Endothelial cell (in vitro differentiated cells): ENCODE measurements at places on chromosomes 5 and 9.

DNA sequence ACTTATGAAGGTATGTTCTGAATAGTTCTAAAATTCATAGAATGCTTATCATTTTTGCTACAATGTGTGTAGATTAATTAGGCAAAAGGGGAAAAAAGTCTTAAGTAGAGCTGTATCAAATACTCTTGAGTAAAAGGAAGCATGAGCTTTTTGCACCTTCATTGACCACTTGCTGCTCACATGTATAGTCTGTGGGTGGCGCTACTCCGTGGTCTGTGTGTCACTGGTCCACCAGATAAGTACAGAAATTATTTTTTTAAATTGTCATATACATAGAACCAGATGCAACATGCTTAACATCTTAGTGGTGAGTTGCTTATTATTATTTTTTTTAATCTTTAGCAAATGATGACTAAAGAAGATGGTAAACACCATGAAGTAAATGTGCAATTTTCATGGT lies 130.2 kb downstream of the MAN2A1 start:
- no peak for DNase-seq

DNA sequence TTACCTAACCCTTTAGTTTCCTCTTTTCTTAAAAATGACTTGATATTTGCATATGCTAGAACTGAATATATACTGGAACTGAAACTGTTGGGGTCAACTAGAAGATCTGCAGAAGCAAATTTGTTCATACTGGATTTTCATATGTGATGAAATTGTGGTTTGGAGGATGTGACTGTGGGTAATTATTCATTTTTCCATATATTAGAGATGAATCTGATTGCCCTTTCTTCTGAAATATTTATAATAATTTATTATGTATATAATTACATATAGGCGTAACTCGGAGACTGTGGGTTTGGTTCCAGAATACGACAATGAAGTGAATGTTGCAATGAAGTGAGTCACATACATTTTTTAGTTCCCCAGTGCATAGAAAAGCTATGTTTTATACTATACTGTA lies 149.1 kb downstream of the ATP10B start:
- DNase-seq, result no peak

DNA sequence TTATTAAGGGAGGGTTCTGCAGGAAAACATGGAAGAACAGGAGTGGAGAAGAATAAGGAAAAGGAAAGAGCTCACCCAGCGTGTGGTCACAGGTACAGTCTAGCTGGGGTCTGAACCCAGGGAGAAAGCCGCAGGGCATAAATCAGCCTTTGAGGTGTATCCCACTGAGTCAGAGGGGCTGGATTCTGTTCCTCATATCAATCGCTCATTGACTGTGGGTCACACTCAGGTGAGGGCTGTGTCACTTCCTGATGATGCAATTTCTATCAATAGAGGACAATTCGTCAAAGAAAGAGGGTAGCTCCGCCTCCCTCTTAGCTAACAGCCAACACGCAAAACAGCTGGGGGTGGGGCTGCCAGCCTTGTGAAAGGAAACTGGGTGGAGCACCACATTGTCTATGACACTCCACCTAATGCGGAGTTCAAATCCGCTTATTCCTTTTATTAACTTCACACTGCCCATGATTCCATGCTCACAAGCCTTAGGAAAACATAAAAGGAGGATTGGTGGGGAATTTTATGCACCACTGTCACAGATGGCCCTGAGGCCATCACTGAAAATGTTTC lies 176.2 kb downstream of the ICE1 start:
- no peak for DNase-seq

GRCh38 chr5:103258957-103259704 lies 568 bp downstream of the MACIR start:
- peak; percentile 63 for DNase-seq

- DNase-seq, result no peak
Observed at GRCh38 chr9:134325096-134325812, 1.0 kb upstream of the RXRA start.

DNA sequence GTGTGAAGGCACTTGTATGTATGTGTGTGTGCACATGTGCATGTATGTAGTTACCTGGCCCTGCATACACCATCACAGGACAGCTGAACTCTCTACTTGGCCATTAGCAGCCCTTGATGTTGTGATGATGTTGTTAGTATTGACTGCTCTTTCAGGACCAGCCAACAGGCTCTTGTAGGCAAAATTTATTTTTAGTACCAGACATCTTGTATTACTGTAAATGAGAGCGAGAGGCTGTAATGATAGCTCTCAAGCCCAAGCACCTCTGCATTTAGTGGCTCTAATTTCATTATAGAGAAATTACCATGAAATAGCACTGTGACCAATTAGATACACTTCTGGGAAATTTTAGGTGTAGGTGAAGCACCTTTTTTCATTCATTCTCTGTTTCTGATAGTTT lies 158.0 kb downstream of the SMARCA2 start:
- DNase-seq, result no peak

GRCh38 chr5:13460587-13460986 lies 483.9 kb downstream of the DNAH5 start:
- no peak for DNase-seq

- no peak for DNase-seq
Observed at GRCh38 chr9:130039528-130040147, 3.4 kb downstream of the FNBP1 start.

GRCh38 chr9:13078164-13078563 lies 201.3 kb downstream of the MPDZ start:
- no peak for DNase-seq

DNA sequence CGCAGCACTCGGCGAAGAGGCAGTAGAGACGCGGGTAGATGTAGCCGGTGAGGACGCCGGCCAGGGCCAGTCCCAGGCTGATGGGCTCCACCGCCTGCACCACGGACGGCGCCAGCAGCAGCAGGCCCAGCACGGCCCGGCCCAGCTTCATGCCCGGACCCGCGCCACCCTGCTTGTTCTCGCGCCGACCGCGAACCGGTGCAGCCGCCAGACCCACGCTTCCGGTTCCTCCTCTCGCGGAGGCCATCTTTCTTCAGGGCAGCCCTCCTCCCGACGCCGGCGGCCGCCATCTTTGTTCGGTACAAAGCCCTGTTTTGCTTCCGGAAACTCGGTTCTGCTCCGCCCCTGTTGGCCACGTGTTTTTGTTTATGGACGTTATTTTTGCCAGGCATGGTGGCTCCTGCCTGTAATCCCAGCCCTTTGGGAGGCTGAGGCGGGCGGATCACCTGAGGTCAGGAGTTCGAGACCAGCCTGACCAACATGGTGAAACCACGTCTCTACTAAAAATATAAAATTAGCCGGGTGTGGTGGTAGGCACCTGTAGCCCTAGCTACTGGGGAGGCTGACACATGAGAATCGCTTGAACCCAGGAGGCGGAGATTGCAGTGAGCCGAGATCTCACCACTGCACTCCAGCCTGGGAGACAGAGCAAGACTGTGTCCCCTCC lies at the start of gene TOR1A:
TOR1A (minus strand) TSS at position 202 of the 667 bp plus-strand sequence; CDS start at position 151, 51 bp downstream.
- peak; percentile 89 for DNase-seq

- DNase-seq, result no peak
Observed at GRCh38 chr9:130890124-130890523, 6.5 kb downstream of the QRFP start.
